ENCODE measurements at places on chromosomes 7 and 10. TPM values are rescaled to one million over a fixed set of nuclear protein-coding genes. Genes with fewer than 3 reads are reported as not detected.
A peak's percentile ranks its signal among the peaks of the same experiment; 100 is the strongest.

REEP3 gene
- 74.1 TPM for total RNA-seq

- H3K36me3 ChIP-seq: no peaks in the 10 kb centered on the region
- H3K4me3 ChIP-seq: no peak overlapping the region
- no peaks in the 10 kb centered on the region for H3K4me1 ChIP-seq
- no peak overlapping the region for H3K27ac ChIP-seq
Observed at GRCh38 chr7:7673240-7673550, 32.6 kb downstream of the UMAD1 start.

GNAI1 gene
- total RNA-seq: 25.6 TPM

- no peak for DNase-seq
- H3K4me3 ChIP-seq: no peak overlapping the region
- no peaks in the 10 kb centered on the region for H3K27me3 ChIP-seq
Observed at GRCh38 chr10:7956508-7956907, 98.0 kb upstream of the GATA3 start.

DNA sequence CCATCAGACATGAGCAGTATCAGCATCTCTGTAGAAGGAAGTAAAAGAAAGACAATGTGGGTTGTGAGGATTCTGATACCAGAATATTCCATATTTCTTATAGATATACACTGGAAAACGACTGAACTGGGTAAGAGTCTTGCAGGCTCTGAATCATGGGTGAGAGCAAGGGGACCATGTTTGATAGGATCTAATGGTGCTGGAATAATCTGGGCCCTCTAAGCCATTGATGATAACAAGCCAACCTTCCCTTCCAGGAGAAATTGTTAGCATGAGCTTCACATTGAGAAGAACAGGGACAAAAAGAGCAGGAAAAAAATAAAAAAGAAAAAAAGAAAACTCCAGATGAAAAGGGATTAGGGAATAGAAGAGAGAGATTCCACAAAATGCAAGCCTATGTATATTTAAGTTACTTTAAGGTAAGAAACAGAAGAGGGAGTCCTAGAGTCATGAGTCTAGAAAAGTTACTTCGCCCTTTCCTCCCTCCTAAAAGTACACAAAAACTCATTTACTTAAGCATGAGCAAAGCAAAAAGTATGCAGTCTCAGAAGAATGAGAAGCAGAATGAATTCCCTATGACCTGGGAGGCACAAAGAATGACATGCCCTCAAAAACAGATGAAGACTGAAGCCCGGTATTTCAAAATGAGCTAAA lies 181.9 kb downstream of the TMEM26 start:
- no peak for DNase-seq
- no peaks in the 10 kb centered on the region for H3K4me1 ChIP-seq
- H3K27me3 ChIP-seq: no peaks in the 10 kb centered on the region
- H3K4me3 ChIP-seq: no peak overlapping the region
- no peaks in the 10 kb centered on the region for H3K36me3 ChIP-seq
- H3K27ac ChIP-seq: no peak overlapping the region

MYL10 gene
- not detected for total RNA-seq

GRCh38 chr10:29113616-29113945 lies 175.3 kb upstream of the LYZL1 start:
- DNase-seq: no peak
- H3K36me3 ChIP-seq: no peaks in the 10 kb centered on the region
- no peaks in the 10 kb centered on the region for H3K27me3 ChIP-seq
- no peak overlapping the region for H3K4me3 ChIP-seq

DNA sequence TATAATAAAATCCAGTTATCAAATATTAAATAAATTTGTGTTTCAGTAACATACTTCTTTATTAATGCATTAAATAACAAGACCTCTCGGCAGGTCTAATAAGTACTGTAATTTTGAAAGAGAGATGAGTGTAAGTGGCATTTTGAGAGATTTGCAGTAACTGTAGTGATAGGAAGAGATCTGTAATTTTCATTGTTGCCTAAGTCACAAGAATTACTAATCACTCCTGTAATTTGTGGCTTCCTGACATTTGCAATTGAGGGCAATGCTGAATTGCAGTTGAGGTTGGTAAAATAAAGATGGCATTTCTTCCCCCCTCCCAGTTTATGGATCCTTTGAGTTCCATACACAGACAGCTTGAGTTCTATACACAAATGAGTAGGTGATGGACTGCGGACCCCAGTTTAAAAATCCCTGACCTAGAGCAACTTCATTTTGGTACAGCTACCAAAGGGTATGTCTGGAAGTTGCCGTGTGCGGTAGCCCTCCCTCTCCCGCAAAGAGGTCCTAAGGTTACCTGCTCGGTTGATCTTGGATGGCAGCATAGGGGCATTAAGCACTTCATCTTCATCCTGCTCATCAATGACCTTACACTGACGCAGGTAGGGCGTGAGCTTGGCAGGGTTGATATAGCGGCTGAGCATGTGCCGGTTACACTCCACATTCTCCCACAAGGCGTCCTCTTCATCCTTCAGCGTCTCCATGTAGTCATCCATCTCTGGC lies 96.4 kb downstream of the CARD11 start:
- H3K4me1 ChIP-seq: no peaks in the 10 kb centered on the region
- H3K36me3 ChIP-seq: no peaks in the 10 kb centered on the region
- H3K4me3 ChIP-seq: no peak overlapping the region
- H3K27me3 ChIP-seq: no peaks in the 10 kb centered on the region
- no peak overlapping the region for H3K27ac ChIP-seq

PAPOLB gene
- total RNA-seq: 0.15 TPM

TACR2 gene
- 0.73 TPM for total RNA-seq

DNA sequence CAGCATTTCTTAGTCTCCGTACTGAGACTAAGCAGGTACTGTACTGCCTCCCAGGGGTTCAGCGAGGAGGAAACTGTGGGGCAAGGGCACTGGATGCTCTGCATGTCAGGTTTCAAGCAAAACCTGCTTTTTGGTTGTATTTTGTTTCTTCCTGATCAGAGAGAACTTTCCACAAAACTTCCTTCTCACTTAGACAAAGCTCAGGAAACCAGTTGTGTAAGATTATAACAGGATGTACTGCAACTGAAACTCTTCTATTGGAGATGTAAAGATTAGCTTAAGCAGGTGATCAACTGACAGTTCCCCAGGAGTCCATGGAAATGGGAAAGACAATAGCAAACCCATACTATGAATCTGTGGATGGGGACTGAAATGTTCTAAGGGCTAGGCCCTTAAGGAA lies 67.3 kb downstream of the PLCE1 start:
- H3K36me3 ChIP-seq: no peaks in the 10 kb centered on the region
- DNase-seq: no peak
- no peaks in the 10 kb centered on the region for H3K27me3 ChIP-seq
- H3K27ac ChIP-seq: no peak overlapping the region
- H3K4me3 ChIP-seq: no peak overlapping the region
- H3K4me1 ChIP-seq: no peaks in the 10 kb centered on the region

NKX6-2 gene
- total RNA-seq: not detected

VAX1 gene
- total RNA-seq: not detected

- H3K27me3 ChIP-seq: no peaks in the 10 kb centered on the region
- DNase-seq: no peak
- H3K4me3 ChIP-seq: peak overlapping the region; percentile 15
- peak overlapping the region; percentile 30 for H3K27ac ChIP-seq
- H3K4me1 ChIP-seq: no peaks in the 10 kb centered on the region
Observed at GRCh38 chr10:126930883-126931503, 25.8 kb downstream of the DOCK1 start.

- peak overlapping the region; percentile 53 for H3K27ac ChIP-seq
- H3K36me3 ChIP-seq: no peaks in the 10 kb centered on the region
- H3K4me1 ChIP-seq: no peaks in the 10 kb centered on the region
Observed at GRCh38 chr10:16944402-16944801, 127.2 kb upstream of the RSU1 start.

GRCh38 chr7:37971491-37971890 lies 51.1 kb downstream of the EPDR1 start:
- DNase-seq: no peak
- no peak overlapping the region for H3K27ac ChIP-seq
- H3K4me3 ChIP-seq: no peak overlapping the region
- no peaks in the 10 kb centered on the region for H3K4me1 ChIP-seq
- no peaks in the 10 kb centered on the region for H3K27me3 ChIP-seq

CNNM2 gene
- 6.7 TPM for total RNA-seq

- no peaks in the 10 kb centered on the region for H3K27me3 ChIP-seq
- H3K4me3 ChIP-seq: no peak overlapping the region
- H3K27ac ChIP-seq: no peak overlapping the region
Observed at GRCh38 chr7:102046373-102047117, 229.1 kb downstream of the CUX1 start.

GRCh38 chr10:117175215-117175900 lies 21.9 kb upstream of the KCNK18 start:
- peak overlapping the region; percentile 46 for H3K4me3 ChIP-seq
- H3K4me1 ChIP-seq: no peaks in the 10 kb centered on the region
- H3K27ac ChIP-seq: no peak overlapping the region
- DNase-seq: no peak

GRCh38 chr10:69088471-69088769 lies 517 bp downstream of the SRGN start:
- no peak for DNase-seq
- H3K4me1 ChIP-seq: no peaks in the 10 kb centered on the region
- H3K27me3 ChIP-seq: no peaks in the 10 kb centered on the region
- peak overlapping the region; percentile 46 for H3K4me3 ChIP-seq

- no peaks in the 10 kb centered on the region for H3K4me1 ChIP-seq
- no peaks in the 10 kb centered on the region for H3K36me3 ChIP-seq
- H3K4me3 ChIP-seq: no peak overlapping the region
- no peak overlapping the region for H3K27ac ChIP-seq
Observed at GRCh38 chr10:67015225-67015624, 89.4 kb downstream of the LRRTM3 start.

GRCh38 chr7:158077934-158078910 lies 509.4 kb downstream of the PTPRN2 start:
- DNase-seq: no peak
- H3K4me3 ChIP-seq: no peak overlapping the region
- no peaks in the 10 kb centered on the region for H3K4me1 ChIP-seq

DNA sequence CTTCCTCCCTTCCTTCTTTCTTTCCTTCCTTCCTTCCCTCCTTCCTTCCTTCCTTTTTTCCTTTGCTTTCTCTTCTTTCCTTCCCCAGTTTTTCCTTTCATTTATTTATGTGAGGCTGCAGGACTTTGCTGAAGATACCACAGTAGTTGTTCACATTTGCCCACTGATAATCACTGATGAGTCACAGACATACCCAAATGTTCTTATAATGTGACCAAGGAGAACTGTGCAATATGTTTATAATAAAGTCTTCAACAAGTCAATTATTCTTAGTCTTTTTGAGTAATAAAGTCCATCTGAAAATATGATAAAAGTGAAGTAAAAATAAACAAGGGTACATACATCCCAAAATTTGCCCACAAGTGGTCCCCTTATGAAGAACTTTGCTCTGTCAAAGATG lies 159.7 kb downstream of the GNAI1 start:
- no peaks in the 10 kb centered on the region for H3K4me1 ChIP-seq
- DNase-seq: no peak
- H3K4me3 ChIP-seq: no peak overlapping the region
- no peaks in the 10 kb centered on the region for H3K27me3 ChIP-seq

- H3K36me3 ChIP-seq: no peaks in the 10 kb centered on the region
- DNase-seq: no peak
- no peaks in the 10 kb centered on the region for H3K27me3 ChIP-seq
- peaks cover 4% of the 10 kb centered on the region for H3K4me1 ChIP-seq
- H3K4me3 ChIP-seq: no peak overlapping the region
- H3K27ac ChIP-seq: peak overlapping the region; percentile 76
Observed at GRCh38 chr10:91021901-91022300, 101.0 kb upstream of the ANKRD1 start.

DNA sequence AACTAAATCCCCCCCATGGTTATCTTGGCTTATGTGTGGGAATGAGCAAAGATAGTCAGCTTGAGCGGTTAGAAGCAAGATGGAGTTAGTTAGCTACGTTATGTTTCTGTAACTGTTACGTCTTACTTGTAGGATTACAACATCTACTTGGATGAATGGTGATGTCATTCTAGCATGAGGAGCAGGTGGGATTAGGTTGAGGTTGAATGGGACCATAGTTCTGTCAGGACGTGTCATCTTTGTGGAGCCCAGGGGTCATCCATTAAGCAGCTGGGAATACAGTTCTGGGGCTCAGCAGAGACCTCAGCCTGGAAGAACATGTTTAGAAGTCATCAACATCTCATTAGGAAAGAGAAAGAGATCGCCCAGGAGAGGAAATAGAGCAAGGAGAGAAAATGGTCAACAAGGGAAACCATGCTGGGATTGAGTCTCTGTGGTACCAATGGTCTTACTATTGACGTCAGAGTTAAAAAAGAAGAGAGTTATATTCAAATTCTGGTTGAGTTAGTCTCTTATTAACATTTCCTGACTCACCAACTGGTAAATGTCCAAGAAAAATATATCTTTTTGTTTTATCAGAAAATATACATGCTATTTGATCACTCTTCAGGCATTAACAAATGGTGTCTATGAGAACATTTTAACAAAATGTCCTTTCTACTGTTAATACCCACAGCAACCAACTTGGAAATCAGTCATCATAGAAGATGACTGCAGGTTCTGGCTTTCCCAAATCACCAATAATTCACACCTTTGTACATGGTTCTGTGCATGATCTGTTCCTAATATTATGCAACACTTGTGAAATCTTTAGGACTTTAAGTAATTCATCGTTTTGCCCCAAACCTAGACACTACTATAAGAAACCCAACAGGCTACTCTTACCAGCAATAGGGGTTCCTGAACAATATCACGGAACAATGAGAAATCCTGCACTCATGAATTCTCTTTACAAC lies 96.9 kb downstream of the KIAA1217 start:
- peak overlapping the region; percentile 27 for H3K4me3 ChIP-seq
- H3K27me3 ChIP-seq: no peaks in the 10 kb centered on the region
- peaks cover 3% of the 10 kb centered on the region for H3K4me1 ChIP-seq
- no peaks in the 10 kb centered on the region for H3K36me3 ChIP-seq
- H3K27ac ChIP-seq: peak overlapping the region; percentile 67

GRCh38 chr7:41779918-41780317 lies 77.0 kb upstream of the INHBA start:
- no peaks in the 10 kb centered on the region for H3K27me3 ChIP-seq
- no peaks in the 10 kb centered on the region for H3K36me3 ChIP-seq
- H3K4me3 ChIP-seq: no peak overlapping the region
- H3K4me1 ChIP-seq: no peaks in the 10 kb centered on the region
- DNase-seq: no peak

AMZ1 gene
- total RNA-seq: 0.33 TPM

MKRN1 gene
- 58.7 TPM for total RNA-seq

DKK1 gene
- 142 TPM for total RNA-seq

GRCh38 chr10:44920252-44920651 lies 9.1 kb downstream of the TMEM72 start:
- DNase-seq: no peak
- no peaks in the 10 kb centered on the region for H3K36me3 ChIP-seq
- H3K4me1 ChIP-seq: no peaks in the 10 kb centered on the region
- no peak overlapping the region for H3K27ac ChIP-seq
- H3K4me3 ChIP-seq: no peak overlapping the region
- no peaks in the 10 kb centered on the region for H3K27me3 ChIP-seq

DNA sequence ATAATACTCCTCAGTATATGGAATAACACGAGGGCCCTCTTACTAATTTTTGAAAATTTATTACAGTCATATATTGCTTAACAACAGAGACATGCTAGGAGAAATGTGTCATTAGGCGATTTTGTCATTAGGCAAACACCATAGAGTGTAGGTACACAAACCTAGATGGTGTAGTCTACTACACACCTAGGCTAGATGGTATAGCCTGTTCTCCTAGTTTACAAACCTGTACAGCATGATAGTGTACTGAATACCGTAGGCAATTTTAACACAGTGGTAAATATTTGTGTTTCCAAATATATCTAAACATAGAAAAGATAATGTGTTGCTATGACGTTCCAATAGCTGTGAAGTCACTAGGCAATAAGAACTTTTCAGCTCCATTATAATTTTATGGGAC lies 12.8 kb downstream of the OR2F1 start:
- H3K27ac ChIP-seq: no peak overlapping the region
- no peaks in the 10 kb centered on the region for H3K4me1 ChIP-seq
- no peak for DNase-seq
- H3K27me3 ChIP-seq: no peaks in the 10 kb centered on the region

- no peaks in the 10 kb centered on the region for H3K4me1 ChIP-seq
- DNase-seq: no peak
- peak overlapping the region; percentile 54 for H3K27ac ChIP-seq
- H3K27me3 ChIP-seq: no peaks in the 10 kb centered on the region
Observed at GRCh38 chr7:77727936-77728701, 31.9 kb downstream of the RSBN1L start.

Data from breast epithelium (tissue), 4 donors.